ENCODE measurements at places on chromosomes 1 and 21. TPM values are rescaled to one million over a fixed set of nuclear protein-coding genes. Genes with fewer than 3 reads are reported as not detected.

DNA sequence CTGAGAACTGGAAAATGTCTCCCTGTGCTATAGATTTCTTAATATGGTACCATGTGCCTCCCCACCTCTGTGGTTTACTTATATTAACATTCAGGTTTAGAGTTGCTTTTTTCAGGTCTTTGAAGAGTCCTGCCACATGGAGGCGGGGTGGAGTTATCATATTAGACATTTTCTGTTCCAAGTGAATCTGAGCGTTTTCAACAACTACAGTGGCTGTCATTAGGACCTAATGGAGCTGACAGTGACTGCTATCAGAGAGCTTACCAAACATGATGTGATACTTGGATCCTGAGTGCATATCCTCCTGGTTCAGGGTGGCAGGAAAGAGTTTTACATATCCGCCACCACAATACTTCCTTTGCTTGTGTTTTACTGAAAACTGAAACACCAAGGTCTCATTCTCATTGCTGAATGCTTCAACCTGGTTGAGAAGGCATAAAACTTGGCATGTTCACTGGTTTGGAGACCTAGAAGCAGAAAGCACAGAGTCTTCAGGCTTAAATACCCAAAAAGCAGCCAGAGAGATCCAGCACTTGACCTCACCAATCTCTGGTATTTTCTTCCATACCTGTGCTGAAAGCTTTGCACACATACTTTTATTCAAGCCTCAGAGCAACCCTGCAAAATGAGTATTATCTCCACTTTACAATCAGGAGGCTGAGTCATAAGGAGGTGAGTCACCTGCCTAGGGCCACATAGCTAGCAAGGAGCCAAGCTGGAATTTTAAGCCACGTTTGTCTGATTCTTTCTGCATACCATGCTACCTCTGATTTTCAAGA, 47.4 kb upstream of the OSBPL9 start:
- no peak for DNase-seq

- no peak for DNase-seq
Observed at GRCh38 chr1:1279028-1279427, 1.2 kb upstream of the SCNN1D start.

DNA sequence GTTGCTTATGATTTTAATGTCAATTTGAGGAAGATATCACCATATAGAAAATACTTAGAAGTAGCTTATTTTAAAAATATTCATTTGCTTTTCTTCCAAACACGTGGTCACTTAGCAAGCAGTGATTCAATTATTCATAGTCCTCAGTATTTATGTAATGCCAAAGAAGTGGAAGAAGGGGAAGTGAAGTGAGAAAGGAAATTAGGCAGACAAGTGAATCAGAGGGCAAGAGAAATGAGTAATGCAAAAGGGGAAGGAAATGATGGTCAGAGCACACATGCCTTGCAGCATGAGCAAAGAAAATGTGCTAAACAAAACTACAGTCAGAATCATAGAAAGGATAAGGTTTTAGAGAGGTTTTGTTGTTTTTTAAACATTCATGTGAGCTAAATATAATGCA, 31.8 kb downstream of the SDCCAG8 start:
- DNase-seq = no peak

DNA sequence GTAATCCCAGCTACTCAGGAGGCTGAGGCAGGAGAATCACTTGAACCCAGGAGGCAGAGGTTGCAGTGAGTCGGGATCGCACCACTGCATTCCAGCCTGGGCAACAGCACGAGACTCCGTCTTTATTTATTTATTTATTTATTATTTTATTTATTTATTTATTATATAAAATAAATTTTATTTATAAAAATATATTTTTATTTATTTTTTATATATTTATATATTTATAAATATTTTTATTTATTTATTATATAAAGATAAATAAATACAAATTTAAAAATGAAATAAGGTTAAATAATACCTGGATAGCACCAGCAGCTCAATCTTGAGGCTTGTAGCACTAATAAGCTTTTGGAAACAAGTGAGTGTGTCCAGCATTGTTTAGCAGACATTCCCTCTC, 40.9 kb upstream of the SIM2 start:
- DNase-seq = no peak

DNA sequence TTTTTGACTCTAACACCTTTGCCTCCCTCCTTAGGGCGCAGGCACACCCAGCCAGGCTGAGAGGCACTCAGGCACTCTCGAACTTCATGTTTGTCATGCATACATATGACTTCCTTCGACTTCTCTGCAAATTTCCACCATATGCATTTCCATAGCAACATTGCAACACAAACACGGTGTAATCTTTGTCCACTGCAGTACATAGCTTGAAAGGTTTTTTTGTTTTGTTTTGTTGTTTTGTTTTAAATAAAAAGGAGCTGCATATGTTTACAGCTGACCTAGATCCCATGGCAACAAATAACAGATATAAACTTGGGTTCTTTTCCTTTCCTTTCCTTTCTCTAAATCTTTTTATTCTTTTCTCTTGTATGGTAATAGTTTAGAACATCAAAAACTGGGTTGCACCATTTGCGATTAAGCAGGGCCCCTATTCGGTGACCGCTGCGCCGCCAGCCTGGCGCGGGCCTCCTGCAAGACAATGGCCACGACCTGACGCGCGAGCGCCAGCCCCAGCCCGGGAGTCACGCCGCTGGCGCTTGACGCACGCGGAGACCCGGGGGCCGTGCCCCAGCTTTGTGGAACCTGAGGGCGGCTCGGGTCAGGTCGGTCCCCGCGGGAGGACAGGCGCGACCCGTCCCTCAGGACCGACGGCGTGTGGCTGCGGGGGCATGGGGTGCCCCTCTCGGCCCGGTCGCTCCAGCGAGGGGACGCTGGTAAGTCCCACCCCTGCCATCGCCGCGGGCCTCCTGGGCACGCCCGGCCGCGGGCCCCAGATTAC, 35.2 kb downstream of the CCN1 start:
- no peak for DNase-seq

DNA sequence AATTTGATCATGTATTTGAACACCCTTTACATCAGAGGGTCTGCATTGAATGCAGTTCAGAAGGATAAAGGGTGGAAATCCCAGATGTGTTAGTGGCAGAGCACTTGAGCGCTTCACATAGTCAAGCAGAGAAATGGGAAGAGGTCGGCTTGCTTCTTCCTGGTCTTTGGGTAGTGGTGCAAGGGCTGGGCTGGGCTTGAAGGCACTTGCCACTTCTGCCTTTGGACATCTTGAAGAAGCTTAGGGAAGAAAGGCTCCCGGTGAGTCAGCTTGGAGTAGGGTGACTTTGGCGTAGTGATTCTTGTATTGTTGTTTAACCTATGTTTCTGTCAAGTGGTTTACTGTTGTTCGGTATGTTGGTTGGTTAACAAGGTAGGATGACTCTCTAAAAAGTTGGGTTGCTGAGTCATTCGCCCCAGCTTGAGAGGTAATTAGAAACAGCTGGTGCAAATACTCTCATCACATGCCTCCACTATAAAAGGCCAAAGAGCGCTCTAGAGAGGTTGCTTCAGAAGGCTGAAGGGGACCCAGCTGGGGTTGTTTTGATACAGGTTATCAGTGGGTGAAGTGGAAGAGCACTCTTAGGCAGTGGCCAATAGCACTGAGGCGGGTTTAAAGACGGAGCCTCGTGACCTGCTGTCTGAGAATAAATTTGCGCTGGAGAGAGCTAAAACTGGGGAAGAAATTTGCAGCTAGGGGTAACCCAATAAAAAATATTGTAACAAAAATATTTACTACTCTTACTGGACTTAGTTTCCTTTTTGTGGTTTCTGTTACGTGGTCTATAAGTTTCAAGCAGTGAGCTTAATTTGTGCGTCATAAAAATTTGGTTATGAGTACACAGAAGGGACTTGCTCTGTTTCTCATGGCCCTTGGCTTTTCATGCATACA, 1.4 kb downstream of the BACH1 start:
- DNase-seq = no peak

DNA sequence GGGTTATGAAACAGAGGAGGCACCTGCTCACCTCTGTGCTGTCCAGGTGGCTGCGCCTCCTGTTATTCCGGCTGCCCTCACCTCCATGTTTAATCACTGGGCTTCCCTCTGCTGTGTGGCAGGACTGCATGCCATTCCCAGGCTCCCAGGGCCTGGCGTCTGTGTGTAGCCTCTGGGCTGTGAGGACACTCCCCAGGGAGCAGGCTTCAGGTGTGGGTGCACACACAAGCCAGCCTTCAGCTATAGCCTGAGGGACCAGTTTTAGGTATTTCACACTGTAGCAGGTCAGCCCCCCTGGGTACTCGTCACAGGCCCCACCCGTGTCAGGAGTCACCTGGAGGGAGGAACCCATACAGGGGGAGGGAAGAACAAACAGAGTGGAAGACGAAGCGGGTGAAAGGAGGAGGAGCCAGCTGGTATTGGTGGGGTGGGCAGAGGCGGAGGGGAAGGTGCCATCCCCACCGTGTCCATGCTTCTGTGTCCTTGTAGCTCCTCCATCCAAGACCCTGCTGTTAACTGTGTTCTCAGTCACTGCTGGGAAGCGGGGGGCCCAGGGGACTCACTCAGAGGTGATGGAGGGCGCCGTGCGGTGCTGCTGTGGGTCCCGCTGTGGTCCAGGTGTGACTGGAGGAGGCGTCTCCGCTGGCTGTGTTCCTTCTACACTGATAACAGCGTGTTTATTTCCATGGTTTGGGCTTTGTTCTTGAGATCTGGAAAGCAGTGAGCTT, 158.6 kb downstream of the PGBD5 start:
- no peak for DNase-seq

GRCh38 chr1:161910604-161911003, 113.1 kb downstream of the OLFML2B start:
- no peak for DNase-seq

- no peak for DNase-seq
Observed at GRCh38 chr1:202858331-202858730, 30.6 kb downstream of the RABIF start.

GRCh38 chr1:178973652-178974101, 52.0 kb upstream of the FAM20B start:
- no peak for DNase-seq

Gene BCAR3
- 0.71 TPM for total RNA-seq

Gene CD247
- 276 TPM for total RNA-seq

Gene FAM151A
- not detected for total RNA-seq

Gene TMPRSS15
- not detected for total RNA-seq

Data from activated naive CD8-positive, alpha-beta T cell treated with anti-CD3 and anti-CD28 coated beads, Interleukin-2, amount 10 ng/mL, durations not matched to agents 7 days and 5 days (primary cell).